ENCODE measurements at places on chromosomes 12 and 14.

- no peak for DNase-seq
Measured at GRCh38 chr14:24145690-24146452, 539 bp downstream of the PSME2 start.

- no peak for DNase-seq
Measured at GRCh38 chr12:1608713-1609119, 14.3 kb upstream of the FBXL14 start.

- no peak for DNase-seq
Measured at GRCh38 chr12:505221-505620, 45.5 kb downstream of the B4GALNT3 start.

DNA sequence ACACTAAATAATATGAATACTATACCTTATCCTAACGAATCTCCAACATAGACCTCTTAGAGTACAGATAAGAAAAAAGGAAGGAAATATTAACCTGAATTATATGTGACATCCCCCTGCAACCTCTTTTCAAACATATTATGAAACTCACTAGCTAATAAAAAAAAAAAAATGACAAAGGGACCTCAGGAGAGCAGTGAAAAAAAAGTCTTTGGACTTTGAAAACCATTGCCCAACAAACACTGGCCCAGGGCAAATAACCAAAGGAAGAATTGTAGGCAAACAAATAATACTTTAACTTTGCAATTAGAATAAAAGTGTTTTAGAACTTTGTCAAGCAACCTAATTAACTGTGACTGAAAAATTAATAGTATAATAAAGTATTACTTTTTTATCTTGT, 7.7 kb downstream of the SOX5 start:
- DNase-seq: no peak

DNA sequence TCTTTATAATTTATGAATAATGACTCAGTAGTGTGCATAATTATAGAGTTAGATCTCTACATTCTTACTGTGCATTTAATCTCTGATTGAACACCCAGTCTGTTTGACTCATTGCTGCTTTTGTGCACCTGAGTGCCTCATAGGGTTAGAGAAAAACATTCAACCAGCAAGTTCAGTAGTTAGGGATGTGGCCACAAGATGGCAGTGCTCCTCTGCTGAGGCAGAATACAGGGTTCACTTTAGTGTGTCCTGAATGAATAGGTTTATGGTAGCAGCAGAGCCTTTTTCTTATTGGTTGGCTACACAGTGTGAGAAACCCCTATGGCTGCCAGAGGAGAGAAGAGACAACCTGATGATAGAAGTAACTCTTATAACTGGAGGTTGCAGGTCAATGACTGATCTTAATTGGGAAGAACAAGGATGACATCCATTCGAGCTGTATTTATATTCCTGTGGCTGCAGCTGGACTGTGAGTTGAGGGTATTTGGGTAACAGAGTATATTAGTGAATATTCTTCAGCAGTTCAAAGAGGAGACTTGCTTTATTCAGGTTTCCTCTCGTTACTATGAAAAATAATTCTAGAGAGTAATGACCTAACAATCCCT, 194.9 kb upstream of the OR4E1 start:
- DNase-seq: peak; percentile 88

DNA sequence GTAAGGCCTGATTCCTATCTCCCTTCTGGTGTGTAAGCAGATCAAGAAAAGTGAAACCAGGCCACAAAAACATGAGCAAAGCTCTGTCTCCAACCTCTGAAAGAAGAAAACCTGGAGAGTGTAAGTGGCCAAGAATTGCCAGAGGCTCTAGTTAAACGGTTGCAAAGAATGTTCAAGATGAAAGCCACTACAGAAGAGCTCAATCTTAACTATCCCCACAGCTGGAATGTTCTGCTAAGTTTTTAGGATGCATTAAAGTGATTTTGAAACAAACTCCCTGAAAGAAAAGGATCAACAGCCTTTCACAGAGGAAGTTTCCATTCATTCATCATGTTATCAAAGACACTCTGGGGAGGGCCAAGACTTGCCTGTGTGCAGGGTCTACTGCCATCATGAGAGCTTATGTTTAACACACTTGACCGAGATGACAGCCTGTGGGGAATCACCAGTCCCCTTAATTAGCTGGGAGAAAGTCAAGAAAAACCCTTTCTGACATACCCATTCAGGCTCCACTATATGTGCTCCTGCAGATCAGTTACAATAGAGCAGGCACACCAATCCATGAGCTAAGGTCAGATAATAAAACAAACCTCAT, 128.0 kb upstream of the OVCH1 start:
- DNase-seq: no peak

DNA sequence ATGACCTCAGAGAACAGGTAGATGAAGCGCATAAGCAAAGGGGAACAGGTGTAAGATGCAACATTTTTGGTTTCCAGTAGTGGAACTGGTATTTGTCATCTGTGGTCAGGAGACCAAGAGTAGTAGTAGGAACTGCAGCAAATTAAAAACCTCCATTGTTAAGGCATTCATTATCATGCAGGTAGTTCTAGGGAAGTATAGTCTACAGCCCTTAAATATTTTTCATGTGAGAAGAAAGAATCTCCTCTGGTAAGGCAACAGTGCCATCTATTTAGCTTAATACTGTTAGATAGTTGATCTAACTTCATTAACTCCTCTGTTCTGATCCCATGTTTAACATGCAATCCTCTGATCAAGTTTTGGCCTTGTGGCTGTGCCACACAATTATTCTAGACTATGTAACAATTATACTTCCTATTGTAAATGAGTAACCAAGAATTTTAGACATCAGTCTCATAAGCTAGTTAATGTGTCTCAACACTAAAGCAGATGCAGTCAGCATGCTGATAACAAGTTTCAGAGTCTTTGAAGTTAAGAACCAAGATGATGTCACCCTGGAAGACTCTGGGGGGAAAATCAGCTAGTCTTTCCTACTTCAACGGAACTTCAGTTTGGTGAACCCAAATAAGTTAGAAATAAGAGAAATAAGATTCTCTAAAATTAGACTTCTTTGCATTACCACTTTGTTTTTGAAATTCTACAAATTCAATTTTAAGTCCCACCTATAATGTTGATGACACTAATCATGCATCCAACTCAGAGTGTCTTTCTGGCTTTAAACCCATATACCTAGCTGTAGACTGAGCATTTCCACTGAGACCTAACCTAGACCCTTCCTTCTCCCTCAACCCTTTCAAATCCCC, 70.9 kb downstream of the STXBP6 start:
- DNase-seq: no peak

- no peak for DNase-seq
Measured at GRCh38 chr14:68766299-68767247, 26.3 kb downstream of the ZFP36L1 start.

DNA sequence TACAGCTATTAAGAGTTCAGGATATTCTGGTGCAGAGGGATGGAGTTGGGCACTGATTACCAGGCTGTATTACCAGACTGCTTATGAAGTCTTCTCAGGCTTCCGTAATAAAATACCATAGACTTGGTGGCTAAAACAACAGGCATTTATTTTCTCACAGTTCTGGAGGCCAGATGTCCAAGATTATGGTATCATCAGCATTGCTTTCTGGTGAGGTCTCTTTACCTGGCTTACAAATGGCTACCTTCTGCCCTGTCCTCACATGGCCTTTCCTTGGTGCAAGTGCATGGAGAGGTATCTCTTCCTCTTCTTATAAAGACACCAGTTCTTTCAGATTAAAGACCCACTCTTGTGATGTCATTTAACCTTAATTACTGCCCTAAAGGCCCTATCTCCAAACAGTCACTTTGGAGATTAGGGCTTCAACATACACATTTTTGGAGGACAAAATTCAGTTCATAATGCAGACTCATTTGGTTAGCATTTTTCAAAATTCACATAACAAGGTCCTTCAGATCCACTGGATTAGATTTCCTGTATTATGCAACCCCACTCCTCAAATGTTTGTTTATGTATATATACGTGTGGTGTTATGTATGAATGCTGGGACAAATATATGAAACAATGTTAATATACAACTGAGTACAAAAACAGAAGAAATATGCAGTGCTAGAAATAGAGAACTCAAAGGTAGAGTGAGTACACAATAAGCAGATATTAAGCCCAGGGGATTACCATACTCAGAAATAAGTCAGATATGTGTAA, 9.3 kb upstream of the ATP2B1 start:
- DNase-seq: no peak

DNA sequence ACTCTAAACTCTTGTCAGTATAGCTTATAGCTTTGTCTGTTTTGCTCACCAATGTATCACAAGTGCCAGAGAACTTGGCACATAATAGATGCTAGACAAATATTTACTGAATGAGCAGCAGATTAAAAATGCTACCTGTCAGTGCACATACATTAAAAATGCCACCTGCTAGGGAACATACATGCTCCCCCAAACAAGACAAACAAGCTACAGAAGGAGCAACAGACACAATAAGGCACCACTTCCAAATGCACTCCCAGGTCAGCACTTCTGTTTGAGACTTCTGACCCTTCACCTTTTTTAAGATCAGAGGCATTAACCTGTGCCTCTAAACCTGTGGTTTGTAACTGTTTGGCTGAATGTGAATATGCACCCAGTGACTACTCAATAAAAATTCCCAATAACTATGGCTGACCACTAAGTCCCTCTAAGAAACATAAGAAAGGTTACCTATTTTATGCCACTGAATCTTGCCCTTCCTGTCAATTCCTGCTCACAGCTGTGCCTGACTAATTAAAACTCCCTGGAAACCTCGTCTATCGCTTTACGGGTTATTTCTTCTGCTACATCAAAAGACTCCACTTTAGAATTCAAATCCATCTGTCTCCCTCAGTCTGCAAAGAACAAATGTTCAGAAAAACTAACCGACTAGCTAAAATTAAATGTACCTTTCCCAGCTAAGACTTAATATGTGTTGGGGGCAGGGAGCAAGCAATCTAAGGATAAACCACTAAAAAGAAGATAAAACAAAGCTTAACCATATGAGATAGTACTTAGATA, 41.0 kb downstream of the HECTD4 start:
- DNase-seq: no peak

DNA sequence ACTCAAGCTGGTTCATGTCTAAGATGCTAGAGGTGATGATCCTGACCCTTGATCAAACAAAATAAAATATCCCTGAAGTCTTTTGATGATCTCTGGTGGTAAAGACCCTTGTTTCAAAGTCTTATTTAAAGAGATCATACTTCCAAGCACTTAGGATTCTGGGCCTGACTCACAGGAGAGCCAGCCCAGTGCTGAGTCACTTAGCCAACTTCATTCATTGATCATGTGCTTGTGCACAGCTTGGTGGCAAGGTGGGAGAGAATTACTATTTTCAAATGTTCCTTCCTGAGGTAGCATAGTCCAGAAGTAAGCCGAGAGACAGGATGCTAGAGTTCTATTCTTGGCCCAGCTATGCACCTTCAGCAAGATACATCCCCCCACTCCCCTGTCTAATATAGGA, 40.6 kb downstream of the SCN8A start:
- DNase-seq: no peak

- DNase-seq: no peak
Measured at GRCh38 chr12:124517260-124518050, 50.0 kb downstream of the NCOR2 start.

DNA sequence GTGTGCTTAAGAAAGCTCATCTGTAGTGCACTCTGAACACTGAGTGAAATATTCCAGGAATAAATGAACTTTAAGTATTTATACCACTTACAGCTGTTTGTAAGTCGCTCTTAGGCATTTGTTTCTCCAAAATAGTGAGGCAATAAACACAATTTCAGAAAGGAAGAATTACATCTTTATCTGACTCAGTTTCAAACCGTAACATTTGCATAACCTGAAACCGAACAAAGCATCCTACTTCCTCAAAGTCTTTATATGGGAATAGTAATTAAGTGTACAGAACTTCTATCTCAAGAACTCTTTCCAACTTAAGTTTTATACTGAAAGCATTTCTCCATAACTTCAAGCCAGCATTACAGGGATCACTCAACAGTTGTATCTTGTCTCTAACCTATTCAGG, 58.4 kb downstream of the SOX5 start:
- no peak for DNase-seq

DNA sequence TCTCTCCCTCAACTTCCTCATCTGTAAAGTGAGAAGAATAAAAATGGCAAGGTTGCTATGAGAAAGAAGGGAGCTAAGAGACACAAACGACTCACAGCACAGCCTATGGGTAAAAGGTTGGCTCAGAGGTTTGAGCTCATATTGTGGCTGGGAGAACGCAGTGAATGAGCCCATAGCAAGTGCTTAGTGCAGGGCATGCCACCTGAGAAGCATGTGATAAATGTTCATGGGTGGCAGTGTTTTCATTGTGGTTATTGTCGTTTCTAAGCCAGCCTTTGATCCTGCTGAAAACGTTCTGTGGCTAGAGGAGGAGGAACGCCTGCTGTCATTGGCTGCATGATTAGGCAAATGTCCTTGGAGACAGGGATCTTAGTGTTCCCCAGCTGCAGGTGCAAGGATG, 150.4 kb downstream of the KSR2 start:
- no peak for DNase-seq

- no peak for DNase-seq
Measured at GRCh38 chr12:132507656-132508490, 17.9 kb downstream of the FBRSL1 start.

GRCh38 chr14:104655128-104655848, 34.1 kb upstream of the INF2 start:
- DNase-seq: no peak

DNA sequence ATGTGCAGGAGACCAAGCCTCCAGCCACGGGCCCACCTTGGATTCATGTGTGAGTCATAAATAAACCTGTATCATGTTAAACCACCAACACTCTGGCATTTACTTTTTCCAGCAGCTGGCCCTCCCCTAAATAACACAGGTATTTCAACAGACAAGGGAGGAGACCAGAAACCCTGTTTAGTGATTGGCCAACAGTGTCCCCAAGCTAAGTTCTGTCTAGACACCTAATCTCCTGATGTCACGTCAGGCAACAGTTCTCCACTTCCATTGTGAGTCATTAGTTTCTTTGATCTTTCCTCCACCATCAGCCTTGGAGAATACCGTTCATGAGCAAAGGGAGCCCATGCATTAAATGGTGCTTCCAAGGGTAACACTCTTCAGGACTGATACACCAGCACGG, 196.9 kb downstream of the TMEM132C start:
- DNase-seq: no peak

DNA sequence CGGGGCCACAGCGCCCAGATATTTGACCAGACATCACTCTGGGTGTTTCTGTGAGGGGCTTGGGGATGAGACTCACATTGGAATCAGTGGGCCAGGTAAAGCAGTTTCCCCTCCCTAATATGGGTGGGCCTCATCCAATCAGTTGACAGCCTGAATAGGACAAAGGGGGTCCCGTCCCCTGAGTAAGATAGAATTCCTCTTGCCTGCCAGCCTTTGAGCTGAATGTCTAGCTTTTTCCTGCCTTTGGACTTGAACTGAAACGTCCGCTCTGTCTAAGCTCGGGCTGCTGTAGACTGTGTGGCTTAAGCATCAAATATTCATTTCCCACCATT, 88.8 kb upstream of the DIO3 start:
- no peak for DNase-seq

GRCh38 chr12:75366629-75367028, 24.3 kb upstream of the GLIPR1L2 start:
- DNase-seq: no peak
